ENCODE measurements at places on chromosomes 5 and 9. TPM values are rescaled to one million over a fixed set of nuclear protein-coding genes. Genes with fewer than 3 reads are reported as not detected.

SMIM3 gene
- total RNA-seq: 17.9 TPM

GRCh38 chr9:78171651-78172050 is 64.2 kb upstream of the CEP78 start:
- no peak for DNase-seq

GRCh38 chr5:81849770-81850367 is 99.0 kb upstream of the SSBP2 start:
- DNase-seq: no peak

GRCh38 chr5:78127875-78128274 is 166.6 kb downstream of the AP3B1 start:
- no peak for DNase-seq
